Mesothelial cell of epicardium (in vitro differentiated cells): ENCODE measurements at places on chromosomes 7 and 10. TPM values are rescaled to one million over a fixed set of nuclear protein-coding genes. Genes with fewer than 3 reads are reported as not detected.
A peak's percentile ranks its signal among the peaks of the same experiment; 100 is the strongest.

GRCh38 chr7:16791905-16792698, 12.7 kb downstream of the AGR2 start:
- H3K27me3 ChIP-seq = no peaks in the 10 kb centered on the region
- peaks cover 23% of the 10 kb centered on the region for H3K4me1 ChIP-seq
- no peak for DNase-seq

DNA sequence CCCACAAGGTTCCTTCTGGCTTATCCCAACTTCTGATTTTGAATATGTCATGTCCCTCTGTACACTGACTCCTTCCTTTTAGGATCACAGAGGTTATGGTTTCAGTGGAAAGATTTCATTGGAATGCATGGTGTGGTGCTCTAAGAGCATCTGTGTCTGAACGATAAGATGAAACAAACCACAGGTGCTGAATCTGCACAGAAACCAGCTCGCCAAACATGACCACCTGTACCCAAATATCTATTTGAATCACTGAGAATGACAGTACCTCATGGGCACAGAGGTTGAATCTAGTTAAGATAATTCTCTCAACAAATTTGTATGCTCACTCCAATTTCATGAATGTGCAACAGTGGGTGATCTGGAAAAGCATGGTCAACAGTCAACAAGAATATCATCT, 105.3 kb downstream of the DGKI start:
- peaks cover 20% of the 10 kb centered on the region for H3K27me3 ChIP-seq
- DNase-seq = no peak
- no peak overlapping the region for H3K27ac ChIP-seq
- no peaks in the 10 kb centered on the region for H3K4me1 ChIP-seq
- no peak overlapping the region for H3K4me3 ChIP-seq

DNA sequence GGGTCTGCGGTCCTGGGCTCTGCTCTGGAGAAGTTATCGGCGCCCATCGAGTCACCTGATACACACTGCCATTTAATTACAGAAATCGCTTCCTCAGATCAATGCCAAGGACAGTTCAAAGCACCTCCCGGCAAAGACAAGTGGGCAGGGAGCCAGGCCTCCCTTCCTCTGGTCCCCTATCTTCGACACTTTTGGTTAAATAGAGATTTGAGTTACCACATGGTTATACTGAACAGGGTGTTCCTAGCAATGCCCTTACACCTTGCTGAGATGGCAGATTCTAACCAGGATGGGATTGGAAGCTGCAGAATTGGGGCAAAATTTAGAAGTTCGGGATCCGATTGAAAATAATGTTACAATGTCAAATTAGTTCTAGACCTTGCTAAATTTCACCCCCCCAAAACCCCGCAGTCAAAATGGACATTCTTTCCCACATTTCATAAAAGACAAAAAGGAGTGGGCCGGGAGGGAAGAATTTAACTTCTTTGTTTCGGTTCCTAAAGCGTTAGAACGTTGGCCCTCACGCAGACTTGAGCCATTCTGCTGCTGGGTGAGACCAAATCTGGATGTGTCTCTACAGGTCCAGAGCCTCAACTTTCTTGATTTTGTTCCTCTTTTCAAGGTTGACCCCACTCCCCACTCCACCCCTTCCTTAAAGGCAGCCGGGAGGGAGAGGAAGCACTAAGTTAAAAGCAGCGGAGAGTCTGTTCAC, 2.2 kb upstream of the DLX5 start:
- peaks cover 79% of the 10 kb centered on the region for H3K27me3 ChIP-seq
- peak overlapping the region; percentile 62 for H3K27ac ChIP-seq
- peak overlapping the region; percentile 67 for H3K4me3 ChIP-seq
- no peaks in the 10 kb centered on the region for H3K36me3 ChIP-seq
- DNase-seq = no peak

- H3K27ac ChIP-seq = no peak overlapping the region
- no peak overlapping the region for H3K4me3 ChIP-seq
- H3K27me3 ChIP-seq = no peaks in the 10 kb centered on the region
- H3K36me3 ChIP-seq = no peaks in the 10 kb centered on the region
Measured at GRCh38 chr10:45505311-45505710, 131.3 kb downstream of the ALOX5 start.

Gene ZNF3
- total RNA-seq = 78.6 to 85.9 TPM (median 81.1 TPM) in 3 replicates

Gene GBF1
- total RNA-seq = 49.3 to 51.1 TPM (median 51.1 TPM) in 3 replicates

Gene C10orf95
- not detected in 3 replicates for total RNA-seq

Gene TBXAS1
- 3.1 to 4.7 TPM (median 3.9 TPM) in 3 replicates for total RNA-seq
